ENCODE measurements at places on chromosomes 1 and 21.

DNA sequence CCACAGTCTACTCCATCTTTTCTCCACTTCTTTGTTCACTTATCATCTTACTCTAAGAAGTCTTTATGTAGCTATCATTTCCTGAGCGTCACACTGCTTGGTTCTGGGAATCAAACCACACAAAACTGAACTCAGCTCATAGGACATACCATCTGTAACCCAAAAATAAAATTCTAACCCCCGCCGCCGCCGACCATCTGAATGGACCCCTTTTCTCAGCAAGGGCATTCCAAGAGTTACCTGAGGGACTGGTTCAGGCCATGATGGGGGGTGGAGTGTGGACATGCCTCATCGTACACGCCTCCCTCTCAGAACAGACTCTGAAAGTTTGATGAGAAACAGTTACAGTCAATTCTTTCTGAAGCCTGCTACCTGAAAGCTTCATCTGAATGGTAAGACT, 12.6 kb upstream of the CHI3L2 start:
- peak; percentile 25 for DNase-seq

DNA sequence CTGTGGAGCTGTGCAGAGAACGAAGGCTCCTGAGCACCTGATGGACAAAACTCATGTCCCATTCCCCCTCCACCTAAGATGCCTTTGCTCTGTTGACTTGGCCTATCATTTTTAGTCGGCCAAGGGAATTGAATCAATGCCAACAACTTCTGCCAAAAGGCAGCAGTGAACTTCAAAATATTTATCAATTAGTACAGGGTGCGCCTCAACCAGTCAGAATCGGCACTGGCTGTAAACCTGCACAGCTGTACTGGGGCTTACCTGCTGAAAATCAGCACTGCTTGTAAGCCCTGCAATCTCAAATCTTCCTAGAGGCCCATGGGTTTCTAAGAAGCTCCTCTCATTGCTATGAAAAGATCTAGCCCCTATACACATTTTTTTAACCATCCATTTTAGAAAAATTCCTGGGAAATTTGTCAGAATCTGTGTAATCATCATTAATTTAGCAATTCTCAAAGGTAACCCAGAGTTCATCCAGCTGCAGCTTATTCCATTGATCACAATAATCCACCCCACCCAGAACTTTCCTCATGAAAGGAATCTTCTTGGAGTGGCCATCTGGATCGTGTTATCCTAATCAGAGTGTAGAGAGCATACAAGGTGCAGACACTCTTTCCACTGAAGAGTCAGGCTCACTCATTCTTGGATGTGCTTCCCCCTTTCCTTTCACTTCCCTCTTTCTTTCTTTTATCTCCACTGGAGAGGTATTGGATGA, 40.2 kb downstream of the ADAMTS1 start:
- DNase-seq = no peak

- DNase-seq = no peak
These were observed 44.0 kb downstream of the MORN1 start for GRCh38 chr1:2347409-2347785.

DNA sequence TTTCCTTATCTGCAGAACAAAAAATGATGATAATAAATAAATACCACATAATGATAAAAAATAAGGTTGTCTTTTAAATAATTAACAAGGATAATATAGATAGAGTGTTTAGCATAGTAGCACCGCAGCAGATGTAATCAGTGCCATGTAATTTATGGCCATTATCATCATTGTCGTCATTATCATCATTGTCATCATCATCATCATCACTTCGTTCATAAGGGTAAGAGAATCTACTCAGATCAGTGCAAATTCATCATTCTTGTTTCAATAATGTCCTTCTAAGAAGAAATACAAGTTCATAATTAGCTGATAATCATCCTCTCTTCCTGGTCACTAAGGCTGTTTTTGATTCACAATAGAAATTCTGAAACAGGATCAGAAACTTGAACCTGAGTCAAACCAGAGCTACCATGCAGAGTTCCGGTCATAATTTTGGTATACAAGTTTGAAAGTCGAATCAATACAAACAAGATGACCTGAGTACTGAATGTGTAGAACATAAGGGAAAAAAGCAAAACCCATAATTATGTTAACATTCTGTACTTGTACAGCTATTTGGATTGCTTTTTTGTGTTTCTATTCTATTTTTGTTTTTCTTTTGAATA, 172.0 kb downstream of the LRRC40 start:
- DNase-seq = no peak

DNA sequence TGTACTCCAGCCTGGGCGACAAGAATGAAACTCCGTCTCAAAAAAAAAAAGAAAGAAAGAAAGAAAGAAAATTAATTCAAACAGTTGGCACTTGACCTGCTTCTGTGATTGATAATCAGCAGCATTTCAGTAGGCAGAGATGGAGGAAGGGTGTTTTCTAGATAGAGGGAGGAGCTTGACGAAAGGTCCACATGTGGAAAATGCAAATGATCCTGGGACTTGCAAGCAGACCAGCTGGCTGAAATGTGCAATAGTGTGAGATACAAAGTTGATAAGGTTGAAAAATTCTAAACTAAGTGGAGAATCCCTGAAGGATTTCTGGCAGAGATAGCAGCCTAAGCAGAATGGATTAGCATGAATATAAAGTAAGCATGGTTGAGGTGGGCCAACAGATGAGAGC, 4.2 kb downstream of the ELAPOR1 start:
- no peak for DNase-seq

GRCh38 chr1:37250371-37250770, 216.1 kb upstream of the GRIK3 start:
- DNase-seq = no peak

Data from activated CD4-positive, CD25-positive, alpha-beta regulatory T cell treated with anti-CD3 and anti-CD28 coated beads, Interleukin-2, amount 50 U/mL, for 16 hours (primary cell).